GM12892 (cell line): ENCODE measurements at places on chromosomes 4 and X.

DNA sequence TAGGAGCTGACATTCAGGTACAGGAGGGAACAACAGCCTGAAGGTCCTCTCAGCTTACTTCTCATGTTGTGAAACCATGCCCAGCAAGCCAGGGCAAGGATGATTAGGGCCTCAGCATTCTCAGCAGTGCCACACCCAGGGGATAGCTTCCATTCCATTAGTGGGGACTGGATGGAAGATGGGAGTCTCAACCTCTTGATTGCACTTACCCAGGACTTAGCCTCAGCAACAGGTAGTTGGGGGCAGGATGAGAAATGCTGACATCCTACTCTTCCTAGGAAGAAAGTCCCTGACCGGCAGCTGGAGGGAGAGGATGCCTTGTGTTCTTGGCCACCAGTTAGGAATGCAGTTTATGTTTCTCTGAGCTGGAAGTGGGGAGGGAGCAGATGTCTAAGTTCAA, 8.8 kb upstream of the BEX3 start:
- DNase-seq: no peak

DNA sequence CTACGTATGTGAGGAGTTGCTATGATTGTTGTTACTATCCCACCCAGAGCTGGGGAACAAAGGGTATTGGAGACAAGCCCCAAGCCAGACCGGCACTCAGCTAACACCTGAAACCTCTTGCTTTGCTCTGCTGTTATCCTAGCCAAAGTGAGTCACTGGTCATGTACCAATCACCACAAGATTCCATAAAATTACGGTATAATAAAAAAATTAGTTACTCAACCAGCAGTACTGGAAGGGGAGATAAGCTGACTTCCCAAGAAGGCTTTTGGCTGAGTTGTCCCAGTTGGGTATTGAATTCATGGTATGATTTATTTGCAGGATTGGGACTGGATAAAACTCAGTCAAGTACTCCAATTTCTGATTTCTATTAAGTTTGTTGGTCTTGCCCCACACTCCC, 5.3 kb downstream of the EDA2R start:
- DNase-seq: no peak

DNA sequence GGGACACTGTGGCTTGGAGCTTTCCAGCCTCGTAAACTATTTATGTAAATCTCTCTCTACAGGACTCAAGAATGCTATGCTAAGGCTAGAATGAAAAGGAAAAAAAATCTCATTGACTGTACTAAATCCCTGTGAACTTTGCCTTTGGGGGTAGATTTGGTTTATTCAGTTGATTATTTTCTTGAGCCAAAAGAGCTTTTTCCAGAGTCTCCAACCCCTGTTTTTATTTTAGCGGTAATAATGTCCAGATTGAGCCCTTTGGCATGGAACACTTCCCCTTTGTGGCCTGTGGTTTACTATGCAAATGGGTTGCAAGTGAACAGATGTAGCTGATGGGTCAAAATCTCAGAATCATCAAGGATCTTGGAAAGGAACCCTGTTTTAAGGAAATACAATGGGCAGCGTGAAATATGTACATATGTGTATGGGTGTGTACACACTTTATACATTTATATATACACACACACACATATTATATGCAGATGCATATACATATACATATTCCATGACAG, 72.9 kb downstream of the FAM9B start:
- DNase-seq: no peak

DNA sequence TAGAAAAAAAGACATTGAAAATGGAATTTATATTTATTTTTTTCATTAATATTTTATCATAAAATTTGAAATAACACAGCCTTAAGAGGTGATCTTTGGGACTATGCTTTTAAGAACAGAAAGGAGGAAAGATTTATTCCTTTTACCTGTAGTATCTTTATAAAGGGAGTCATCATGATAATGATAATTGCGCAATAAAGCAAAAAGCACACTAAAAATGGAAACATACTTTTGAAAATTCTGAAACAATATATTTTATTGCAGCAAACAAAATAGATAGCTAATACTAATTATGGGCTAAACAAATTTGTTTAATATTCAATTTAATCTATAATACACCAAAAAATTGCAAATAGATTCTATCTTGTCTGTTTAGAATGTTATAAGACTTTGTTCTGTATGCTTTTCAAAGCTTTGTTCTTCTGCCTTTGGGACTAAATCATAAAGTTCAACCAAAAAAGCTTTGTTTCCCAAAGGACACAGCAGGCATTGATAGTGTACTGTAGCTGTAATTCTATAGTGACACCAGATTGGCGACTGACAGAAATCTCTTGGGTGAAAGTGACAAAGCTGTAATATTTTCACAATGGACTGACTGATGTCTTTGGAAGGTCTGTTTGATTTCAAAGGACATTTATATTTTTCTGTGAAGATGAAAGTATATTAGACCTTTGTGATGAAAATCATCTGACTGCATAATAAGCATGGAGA, 2156.6 kb upstream of the TENM3 start:
- no peak for DNase-seq

- no peak for DNase-seq
These were observed 84.0 kb upstream of the ZNF81 start for GRCh38 chrX:47752685-47753084.

DNA sequence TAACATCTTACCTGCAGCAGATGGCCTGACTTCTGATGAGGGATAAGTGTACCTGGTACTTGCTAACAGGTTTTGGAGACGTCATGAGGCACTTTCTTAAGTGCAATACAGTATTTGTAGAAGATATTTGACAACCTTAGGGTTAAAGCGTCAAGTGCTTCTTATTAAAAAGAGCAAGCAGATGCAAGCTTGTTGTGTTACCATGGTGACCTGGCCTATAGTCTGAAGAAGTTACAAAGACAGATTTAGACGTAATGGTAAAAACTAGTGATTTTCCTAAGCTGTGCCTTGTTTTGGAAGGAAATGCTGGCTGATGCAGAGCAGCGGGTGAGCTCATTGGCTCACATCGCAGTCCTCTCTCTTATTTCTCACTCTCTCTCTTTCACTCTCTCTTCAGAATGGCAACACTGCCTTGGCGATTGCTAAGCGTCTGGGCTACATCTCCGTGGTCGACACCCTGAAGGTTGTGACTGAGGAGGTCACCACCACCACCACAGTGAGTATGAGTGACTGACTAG, 243.6 kb downstream of the ANK2 start:
- DNase-seq: no peak

DNA sequence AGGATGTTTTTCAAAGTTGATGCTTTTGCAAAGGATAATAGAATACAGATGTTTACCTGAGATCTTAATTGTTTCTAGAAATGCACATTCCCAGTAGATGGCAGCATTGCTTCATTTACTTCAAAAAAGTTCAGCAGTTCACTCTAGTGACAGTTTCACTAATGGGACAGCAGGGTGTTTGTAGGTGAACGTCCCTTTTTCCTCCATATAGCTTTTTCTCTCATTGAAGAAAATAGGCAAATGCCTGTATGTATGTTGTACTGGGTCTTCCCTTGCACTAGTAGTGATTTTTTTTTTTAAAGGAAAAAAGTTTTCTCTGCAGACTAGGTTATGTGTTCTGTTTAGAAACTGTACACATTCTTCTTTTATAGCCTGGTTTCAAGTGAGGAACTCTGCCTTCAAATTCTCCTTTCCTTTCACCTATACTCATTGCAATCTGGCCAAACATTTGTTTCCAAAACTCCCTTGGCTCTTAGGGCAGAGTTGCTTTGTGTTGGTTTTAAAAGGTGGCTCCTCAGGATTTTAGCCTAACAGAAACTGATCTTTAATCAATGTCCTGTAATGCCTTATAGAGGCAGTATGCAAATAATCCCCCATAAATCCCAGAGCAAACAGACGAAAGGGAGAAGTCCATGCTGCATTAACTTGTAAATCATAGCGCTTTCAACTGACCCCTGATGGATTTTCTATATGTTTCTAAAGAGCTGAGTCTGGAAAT, 86.3 kb downstream of the EGF start:
- peak; percentile 20 for DNase-seq

- DNase-seq: no peak
These were observed 151.0 kb downstream of the TMEM164 start for GRCh38 chrX:110153896-110154295.

DNA sequence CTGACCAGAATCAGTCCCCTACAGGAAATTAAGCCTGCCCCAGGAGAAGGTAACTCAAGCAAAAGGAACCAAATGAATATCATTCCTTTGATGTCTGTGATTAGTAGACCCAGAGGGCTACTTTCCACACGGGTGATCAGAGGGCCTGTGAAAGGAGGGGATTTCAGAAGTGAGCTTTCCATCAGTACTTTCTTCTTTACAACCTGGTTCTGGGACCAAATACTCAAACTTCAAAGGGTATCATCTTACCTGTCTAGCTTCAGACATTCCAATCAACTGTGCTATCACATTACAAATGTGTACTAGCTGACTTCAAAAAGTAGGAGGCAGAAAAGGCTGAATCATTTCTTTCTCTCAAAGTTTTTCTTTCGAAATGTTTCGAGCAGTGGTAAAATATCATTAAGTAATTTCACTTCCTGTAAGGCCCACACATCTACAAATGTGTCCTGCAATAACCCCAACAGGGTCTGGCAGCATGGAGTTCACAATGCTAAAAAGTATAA, 23.9 kb downstream of the ACSL4 start:
- DNase-seq: no peak

- DNase-seq: peak; percentile 39
These were observed 8.0 kb upstream of the CCDC110 start for GRCh38 chr4:185479507-185479971.

- DNase-seq: no peak
These were observed 2.7 kb downstream of the RASL11B start for GRCh38 chr4:52864793-52865192.

DNA sequence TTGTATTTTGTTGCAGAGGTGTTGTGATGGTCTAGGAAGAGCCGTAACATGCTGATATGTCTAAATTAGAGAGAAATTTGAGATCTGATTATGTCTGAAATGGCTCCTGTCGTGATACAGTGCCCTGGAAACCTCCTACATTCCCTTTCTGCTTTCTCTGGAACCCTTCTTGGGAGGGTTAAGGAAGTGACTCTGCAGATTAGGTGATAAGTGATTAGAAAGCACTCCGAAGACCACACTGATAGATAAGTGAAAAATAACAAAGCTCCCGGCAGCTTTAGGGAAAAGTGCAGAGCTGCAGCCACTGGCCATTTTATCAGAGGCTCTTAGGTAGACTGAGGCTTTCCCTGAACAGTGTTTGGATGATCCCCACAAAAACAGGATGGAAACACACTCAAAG, 110.6 kb downstream of the MGST2 start:
- no peak for DNase-seq

GRCh38 chrX:139758250-139758649, 50.3 kb upstream of the MCF2 start:
- no peak for DNase-seq

- no peak for DNase-seq
These were observed 325.5 kb downstream of the BCOR start for GRCh38 chrX:39772057-39772832.

DNA sequence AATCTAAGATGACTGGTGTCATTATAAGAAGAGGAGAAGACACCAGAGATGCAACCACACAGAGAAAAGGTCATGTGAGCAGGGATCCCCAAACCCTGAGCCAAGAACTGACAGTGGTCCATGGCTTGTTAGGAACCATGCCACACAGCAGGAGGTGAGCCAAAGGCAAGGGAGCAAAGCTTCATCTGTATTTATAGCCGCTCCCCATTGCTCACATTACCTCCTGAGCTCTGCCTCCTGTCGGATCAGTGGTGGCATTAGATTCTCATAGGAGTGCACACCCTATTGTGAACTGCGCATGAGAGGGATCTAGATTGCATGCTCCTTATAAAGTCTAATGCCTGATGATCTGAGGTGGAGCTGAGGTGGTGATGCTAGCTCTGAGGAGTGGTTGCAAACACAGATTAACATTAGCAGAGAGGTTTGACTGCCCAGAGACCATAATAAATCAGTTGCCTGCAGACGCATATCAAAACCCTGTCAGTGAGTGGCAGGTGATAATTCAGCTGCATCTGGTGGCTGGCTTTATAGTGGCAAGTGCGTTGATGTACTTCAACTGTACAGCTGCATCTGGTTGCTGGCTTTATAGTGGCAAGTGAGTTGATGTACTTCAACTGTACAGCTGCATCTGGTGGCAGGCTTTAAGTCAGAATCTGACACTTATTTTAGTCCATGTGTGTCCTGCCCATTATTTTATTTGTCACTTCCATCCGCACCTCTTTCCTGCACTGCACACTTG, 19.8 kb upstream of the CXCL2 start:
- DNase-seq: no peak

GRCh38 chrX:153689654-153690465, 2.1 kb downstream of the SLC6A8 start:
- DNase-seq: no peak

DNA sequence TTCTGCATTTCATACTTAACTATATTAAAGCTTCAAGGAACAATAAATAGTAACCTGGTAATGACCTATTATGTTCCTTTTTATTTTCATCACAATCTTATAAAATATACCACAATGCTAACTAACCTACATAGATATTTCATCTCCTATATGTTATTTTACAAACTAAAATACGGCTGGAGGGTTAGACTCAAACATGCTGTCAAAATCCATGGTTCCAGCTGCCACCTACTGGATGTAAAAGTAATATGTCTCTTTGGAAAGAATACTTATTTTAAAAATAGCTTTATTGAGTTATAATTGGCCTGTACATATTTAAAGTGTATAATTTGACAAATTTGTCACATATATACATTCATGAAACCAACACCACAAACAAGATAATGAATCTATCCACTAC, 15.0 kb downstream of the RGN start:
- DNase-seq: no peak

DNA sequence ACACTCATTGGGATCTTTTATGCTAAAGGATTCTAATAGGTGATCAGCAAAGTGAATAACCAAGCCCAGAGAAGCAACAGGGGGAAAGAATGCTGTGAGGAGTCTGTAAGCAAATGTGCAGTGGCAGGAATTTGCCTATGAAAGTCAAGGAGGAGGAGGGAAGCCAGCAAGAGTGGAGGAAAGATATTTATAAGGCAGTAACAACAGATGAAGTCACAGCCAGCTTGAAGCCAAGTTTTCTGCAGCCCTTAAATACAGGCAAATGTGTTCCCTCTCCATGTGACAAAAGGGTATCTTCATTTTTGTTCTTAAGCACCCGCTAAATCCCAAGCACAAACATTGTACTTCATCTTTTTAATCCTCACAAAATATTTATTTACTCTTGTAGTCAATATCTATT, 275.0 kb upstream of the CLNK start:
- no peak for DNase-seq

- no peak for DNase-seq
These were observed 55.6 kb downstream of the SLITRK4 start for GRCh38 chrX:143580266-143580665.

DNA sequence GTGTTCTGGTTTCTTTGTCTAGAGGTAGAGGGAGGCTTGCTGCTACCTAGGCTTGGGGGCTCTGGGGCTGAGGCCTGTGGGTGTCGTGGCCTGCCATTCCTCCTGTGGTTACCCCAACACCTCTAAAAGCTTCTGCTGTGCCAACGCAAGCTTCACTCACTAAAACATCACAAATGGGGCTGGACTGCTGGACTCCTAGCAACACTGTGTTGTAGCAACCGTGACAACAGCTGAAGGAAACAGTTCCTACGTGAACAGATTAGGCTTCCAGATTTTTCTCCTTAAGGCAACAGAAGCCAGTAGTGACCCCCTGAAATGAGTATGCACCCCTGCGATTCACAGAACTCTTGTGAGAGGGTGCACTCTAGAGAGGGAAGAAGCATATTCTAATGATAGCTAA, 138.3 kb upstream of the TEX13D start:
- no peak for DNase-seq
